Activated B cell treated with CpG ODN at 0.5 μM for 24 hours (primary cell): ENCODE measurements at places on chromosomes 6 and 20.
A peak's percentile ranks its signal among the peaks of the same experiment; 100 is the strongest.

- DNase-seq: no peak
Observed at GRCh38 chr6:35089216-35089934, 51.8 kb downstream of the TCP11 start.

DNA sequence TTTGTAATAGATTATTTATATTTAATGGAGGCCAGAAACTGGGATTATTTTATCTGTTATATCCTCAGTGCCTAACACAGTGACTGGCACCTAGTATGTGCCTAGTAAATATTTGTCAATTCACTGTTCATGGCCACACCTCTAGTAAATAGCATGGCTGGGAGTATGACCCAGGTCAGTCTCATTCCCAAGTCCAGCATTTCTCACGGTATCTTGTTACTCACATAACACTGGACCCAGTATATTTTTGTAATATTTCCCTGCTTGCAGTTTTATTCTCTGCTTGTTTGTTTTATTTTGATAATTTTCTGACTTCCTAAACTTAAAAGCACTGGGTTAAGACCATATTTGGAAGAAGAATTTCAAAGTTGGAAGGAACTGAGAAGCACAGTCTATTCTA, 47.7 kb downstream of the CTNNBL1 start:
- no peak for DNase-seq

DNA sequence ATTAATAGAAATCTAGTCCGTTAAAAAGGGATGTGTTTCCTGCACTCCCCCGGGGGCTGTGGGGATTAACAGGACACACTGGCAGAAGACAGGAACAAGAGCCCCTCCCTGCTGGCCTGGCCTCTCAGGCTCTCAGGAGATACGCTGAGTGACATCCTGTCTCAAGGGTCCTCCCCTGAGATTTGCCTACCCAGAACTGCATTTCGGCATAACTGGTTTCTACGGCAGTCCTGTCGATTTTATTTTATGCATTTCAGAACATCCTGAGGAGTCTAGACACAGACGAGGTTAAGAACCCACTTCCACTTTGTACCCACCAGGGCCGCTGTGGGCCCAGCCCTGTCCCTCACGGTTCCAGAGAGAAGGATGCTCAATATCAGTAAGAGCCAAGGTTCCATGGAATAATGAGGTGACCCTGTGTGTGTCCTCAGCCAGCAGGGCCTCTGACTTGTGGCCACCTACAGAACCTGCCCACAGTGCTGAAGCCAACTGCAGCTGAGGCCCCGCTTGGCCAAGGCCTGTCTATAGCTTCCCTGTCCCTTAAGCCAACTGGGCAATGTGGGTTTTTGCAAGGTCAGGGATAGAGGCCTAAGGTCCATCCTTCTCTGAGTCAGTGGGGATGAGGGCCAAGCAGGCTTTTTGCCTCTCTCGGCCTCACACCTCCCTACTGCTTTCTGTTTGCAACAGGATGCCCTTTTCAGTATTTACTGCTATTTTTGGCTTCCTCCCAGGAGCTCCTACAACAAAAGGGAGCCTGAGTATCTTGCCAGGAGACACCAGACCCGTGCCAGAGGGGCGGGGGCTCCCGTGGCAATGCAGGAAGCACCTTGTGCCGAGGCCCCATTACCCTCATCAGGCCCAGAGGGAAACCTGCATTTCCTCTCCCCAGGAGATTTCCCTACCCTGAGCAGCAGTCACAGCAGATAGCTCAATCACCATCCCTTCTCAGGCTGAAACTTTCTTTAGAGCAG, 14.7 kb downstream of the UQCC2 start:
- peak; percentile 45 for DNase-seq

DNA sequence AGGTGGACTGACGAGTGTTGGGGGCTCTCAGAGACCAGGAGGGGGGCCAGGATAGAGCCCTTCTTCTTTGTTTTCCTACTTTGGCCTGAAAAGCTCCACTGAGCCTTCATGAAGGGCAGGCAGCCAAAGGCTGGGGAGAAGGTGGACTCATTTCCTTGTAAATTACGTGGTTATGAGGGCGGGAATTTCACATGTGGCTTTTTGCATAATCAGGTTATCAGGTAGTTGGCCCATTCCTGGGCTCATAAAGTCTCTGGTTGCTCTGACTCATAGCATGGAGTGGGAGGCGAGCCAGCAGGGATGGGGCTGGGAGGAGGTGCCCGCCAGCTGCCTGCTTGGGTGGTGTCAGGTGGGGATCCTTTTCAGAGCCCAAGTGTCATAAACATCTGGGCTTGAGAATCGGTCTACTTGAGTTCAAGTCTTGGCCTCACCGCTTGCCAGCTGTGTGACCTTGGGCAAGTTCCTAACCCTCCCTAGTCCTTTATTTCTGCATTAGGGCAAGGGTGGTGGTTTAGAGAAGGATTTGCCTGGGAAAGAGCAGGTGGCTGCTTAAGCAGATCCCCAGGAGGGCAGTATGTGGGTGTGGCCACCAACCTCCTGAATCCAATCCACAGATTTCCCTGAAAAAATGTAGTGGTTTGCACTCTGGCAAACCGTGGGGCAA, 26.5 kb upstream of the RNF24 start:
- no peak for DNase-seq

DNA sequence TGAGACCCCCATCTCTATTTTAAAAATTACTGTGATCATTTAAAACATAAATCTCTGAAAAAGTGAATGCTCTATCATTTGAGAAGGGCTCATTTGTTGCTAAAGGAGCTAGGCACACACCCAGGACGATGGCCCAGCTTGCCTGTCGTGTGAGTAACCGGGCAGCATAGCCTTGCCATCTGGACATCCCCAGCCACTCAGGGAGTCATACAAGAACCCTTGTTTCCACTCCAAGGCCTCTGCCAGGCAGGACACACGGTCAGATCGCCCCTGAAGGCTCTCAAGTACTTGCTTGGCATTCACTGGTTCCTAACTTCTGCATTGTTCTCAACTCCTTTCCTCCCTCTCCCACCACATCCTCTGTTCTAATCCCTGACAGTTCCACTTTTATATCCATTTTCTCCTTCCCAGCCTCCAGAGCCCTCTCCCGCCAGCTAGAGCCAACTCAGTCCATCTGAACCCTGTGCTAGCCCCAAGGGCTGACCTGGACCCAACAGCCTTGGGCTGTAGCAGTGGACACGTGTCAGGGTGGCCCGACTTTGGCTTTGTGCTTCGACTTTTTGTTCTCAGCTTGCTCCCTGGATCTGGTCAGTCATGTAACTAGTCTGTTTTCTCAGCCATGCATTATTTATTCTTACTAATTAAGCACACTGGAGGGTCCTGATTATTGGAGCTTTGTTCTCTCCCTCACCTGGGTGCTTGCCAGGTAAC, 15.7 kb upstream of the EZR start:
- no peak for DNase-seq

GRCh38 chr6:111985202-111985731, 68.6 kb upstream of the CCN6 start:
- no peak for DNase-seq

DNA sequence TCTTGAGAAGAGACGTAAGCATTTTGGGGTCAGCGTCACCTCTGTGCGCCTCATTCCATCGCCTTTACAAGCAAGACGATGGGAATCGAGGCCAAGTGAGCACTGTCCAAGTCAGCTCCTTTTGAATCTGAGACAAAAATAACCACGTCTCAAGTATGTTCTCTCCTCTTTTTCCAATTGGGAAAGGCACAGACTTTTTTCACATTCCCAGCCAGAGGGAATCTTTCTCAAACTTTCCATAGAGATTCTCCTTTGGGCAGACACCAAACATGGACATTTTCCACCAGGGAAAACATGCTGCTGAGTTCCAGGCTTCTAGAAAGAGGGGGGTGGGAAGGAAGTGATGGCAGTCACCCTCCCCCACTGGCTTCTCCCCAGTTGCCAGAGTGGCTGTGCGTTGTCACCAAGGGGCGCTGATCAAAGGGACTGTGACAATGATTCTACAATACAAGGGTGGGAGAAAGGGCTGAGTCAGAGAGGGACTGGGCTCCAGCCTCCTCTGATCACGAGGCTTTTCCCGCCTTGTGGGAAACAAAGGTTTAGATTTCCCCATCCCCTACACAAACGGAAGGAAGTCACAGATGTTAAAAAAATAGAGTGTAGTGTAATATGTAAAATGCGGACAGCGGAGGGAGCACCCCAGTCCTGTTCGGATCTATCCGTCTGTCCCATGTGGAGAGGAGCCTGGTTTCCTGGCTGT, 281.9 kb upstream of the RNF24 start:
- DNase-seq: no peak

- no peak for DNase-seq
Observed at GRCh38 chr20:53642196-53643030, 48.8 kb upstream of the ZNF217 start.

- DNase-seq: no peak
Observed at GRCh38 chr6:51432481-51432880, 613.8 kb downstream of the TFAP2B start.

DNA sequence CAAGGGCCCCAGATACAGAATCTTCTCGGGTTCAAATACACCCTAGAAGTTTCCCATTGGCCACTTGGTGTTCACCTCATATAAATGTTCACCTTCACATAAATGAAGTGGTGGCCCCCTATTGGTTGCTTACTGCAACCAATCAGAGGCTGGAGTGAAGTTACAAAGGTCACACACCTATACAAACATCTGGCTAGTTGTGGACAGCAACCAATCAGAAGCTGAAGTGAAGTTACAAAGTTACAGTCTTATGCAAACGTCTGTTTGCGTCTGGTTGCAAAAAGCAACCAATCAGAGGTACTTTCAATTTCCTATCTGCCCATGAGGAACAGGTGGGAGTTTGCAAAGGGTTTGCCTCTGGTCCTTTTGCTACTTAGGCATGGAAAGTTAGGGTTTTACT, 206.5 kb upstream of the BMP2 start:
- no peak for DNase-seq

- DNase-seq: no peak
Observed at GRCh38 chr6:130982941-130983456, 80.0 kb downstream of the EPB41L2 start.

DNA sequence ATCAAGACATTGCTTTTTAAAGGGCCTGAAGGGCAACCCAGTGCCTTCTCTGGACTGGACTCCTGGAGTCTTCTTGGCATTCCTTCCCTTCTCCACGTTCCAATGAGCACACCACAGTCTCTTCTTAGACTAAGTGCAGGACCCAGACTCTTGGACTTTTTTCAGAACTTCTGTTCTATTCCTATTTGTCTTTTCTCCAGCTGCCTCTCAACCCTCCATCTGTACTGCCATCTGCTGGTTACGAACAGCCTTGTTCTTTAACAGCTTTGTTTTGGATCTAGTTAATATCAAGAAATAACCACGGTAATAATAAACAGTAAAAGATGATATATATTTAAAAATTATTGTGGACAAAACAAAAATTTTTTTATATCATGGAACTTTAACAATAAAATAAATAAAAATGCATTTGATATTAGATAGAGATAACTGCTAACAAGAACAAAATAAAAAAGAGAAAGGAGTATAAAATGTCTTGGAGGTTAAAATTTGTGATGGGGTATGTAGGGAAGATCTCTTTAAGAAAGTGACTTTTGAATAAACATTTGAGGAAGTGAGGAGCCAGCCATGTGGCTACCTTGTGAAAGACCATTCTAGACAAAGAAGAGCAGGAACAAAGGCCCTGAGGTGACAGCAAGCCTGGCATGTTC, 105.1 kb upstream of the HCRTR2 start:
- no peak for DNase-seq

- no peak for DNase-seq
Observed at GRCh38 chr6:111294374-111294967, 188.5 kb downstream of the REV3L start.

- DNase-seq: no peak
Observed at GRCh38 chr6:12578097-12578496, 138.5 kb upstream of the PHACTR1 start.

- no peak for DNase-seq
Observed at GRCh38 chr6:66179361-66179760, 472.3 kb upstream of the EYS start.

DNA sequence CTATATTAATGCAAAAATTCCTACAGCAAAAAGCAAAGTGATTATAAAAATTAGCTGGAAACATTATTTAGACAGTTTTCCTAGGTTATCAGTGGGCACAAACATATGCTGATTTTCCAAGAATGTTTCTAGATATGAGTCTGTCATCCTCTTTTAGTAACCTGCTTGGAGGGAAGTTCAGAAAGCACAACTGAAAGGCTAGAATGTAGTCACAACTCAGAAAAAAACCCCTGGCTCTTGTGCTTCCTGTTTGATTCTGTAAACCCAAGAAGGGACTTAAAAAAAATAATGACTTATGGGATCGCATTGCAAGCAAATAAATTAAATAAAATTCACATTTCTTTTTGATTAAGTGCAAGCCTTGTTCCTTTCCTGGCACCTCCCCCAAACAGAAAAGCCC, 708.4 kb upstream of the EPHA7 start:
- DNase-seq: no peak

- DNase-seq: no peak
Observed at GRCh38 chr6:158808442-158808833, 10.7 kb downstream of the EZR start.

- no peak for DNase-seq
Observed at GRCh38 chr6:157068691-157069324, 254.5 kb downstream of the TMEM242 start.

- DNase-seq: peak; percentile 66
Observed at GRCh38 chr6:31575335-31575901, at the start of gene TNF. Gene TNF (plus strand): TSS chr6:31575565. CDS start chr6:31575742, 177 bp downstream.

- no peak for DNase-seq
Observed at GRCh38 chr20:51763965-51764602, 4.1 kb downstream of the ATP9A start.

DNA sequence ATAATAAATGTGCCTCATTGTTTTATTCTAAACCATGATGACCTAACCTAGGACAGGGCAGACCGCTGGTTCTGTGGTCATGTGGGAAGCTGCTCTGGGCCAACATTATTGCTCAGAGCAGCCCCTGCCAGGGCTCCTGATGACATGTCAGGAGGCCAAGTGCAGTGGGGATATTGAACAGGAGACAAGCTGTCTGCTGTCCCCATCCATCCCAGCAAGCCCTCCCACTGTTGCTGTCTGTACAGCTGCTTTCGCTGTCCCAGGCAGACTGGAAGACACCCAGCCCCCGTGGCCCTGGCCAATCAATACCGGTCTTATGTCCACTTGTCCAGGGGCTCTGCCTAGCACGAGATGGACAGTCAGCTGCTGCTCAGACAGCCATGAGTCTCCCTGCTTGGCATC, 43.2 kb upstream of the FNDC1 start:
- DNase-seq: no peak
